ENCODE measurements at places on chromosomes 1 and 21.
A peak's percentile ranks its signal among the peaks of the same experiment; 100 is the strongest.

- DNase-seq = no peak
Measured at GRCh38 chr1:229562686-229563085, 4.2 kb upstream of the ABCB10 start.

DNA sequence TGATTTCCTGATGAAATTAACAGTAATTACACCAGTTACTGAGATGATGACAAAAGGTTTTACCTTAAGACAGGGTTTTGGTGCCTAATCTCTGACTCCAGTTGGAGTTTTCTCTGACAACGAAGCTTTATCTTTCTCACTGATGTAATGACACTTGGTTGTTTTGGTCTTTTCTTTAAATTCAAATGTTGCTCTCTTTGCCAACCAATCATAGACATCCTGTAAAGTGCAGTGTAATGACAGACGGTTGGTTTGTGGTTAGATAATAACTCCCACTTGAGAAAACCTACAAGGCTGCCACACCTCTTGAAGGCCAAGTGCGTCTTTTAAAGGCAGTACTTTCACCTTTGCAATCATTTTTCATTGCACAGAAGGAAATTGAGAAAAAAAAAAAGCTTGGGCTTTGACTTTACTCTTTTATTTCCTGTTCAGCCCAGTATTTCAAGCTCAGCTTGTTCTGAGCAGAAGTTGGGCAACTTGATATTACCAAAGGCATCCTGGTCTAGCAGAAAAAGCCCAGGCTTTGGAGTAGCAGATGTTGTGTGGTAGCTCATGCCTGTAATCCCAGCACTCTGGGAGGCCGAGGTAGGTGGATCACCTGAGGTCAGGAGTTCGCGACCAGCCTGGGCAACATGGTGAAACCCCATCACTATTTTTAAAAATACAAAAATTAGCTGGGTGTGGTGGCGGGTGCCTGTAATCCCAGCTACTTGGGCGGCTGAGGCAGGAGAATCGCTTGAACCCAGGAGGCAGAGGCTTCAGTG is 14.9 kb downstream of the PDIK1L start:
- no peak for DNase-seq

GRCh38 chr1:190663962-190664361 is 186.3 kb upstream of the BRINP3 start:
- DNase-seq = no peak

DNA sequence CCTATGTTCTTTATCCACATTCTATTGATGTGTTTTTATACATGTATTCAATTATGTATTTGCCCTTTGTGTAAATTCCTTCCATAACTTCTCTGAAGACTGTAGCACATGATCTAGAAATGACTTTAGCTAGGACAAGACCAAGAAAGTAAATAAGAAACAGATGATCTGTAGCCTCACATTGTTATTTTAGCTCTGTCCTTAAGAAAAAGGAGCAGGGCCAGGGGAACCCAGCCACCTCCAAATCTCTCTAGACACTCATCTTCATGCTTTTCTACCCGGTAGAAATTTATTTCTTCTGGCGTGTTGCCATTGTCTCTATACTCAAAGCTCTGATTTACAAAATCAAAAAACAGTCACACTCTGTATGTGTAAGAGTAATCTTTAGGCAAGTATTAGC is 27.1 kb downstream of the CDC7 start:
- no peak for DNase-seq

DNA sequence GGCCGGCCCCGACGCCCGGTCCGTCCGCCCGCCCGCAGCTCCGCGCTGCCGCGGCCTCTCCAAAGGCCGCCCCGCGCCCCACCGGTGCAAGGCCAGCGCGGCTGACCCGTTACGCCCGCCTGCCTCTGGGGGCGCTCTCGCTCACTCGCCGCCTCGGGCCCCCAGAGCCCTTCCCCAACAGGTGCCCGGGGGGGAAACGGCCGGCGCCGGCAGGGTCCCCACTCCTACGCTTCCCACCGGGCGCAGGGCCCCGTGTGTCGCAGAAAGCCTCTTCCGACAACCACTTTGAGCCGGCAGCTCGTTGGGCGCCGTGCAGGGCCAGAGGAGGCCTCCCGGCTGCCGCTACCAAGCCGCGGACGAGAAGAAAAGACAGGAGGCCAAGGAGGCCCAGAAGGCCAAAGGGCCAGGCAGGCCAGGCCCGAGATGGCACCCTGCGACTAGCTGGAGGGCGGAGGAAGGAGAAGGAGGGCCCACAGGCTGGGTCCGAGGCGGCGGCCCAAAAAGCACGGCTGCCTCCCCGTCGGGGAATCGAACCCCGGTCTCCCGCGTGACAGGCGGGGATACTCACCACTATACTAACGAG is 64.9 kb upstream of the FCGR2A start:
- peak; percentile 42 for DNase-seq

DNA sequence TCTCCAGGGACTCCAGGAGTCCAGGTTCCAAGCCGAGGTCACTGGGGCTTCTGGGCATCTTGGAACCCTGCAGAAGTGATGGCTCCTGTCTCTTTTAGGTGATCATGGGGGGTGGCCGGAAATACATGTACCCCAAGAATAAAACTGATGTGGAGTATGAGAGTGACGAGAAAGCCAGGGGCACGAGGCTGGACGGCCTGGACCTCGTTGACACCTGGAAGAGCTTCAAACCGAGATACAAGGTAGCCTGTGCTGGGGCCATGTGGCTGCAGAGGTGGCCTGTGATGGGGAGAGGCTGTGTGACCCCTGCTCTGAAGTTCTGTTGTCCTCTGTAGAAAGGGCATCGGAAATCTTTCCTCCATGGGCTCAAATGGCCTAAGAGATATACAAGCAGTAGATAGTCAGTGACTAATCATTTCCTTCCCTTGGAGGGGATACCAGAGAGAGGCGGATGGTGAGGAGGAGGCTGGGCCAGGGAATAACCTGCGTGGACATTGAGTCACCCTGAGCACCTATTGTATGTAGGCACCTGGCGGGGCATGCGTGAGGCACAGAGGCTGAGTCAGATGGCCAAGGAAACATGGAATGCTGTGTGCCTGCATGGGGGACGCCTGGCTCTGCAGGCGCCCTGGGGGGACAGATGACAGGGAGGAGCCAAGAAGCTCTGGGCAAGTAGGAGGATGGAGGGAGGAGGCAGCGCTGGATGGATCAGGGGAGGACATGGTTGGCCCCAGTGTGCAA is 59.0 kb downstream of the ALPL start:
- DNase-seq = peak; percentile 47

DNA sequence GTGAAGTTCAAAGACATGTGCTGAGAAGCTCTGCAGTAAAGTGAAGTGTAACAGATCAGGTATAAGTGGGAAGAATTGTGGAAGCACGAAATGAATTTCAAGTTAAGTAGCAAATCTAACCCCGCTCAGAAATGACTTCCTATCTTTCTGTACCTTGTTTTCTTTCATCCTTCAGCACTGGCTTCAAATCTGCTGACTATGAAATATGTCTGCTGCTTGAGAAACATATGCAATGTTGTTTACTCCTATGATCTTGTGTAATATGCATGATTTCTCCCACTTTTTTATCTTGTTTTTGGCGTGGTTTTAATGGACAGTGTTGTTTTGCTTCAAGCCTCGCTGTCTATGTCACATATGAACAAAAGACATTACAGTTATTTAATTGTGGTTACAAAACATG is 545.3 kb upstream of the NCAM2 start:
- DNase-seq = no peak

DNA sequence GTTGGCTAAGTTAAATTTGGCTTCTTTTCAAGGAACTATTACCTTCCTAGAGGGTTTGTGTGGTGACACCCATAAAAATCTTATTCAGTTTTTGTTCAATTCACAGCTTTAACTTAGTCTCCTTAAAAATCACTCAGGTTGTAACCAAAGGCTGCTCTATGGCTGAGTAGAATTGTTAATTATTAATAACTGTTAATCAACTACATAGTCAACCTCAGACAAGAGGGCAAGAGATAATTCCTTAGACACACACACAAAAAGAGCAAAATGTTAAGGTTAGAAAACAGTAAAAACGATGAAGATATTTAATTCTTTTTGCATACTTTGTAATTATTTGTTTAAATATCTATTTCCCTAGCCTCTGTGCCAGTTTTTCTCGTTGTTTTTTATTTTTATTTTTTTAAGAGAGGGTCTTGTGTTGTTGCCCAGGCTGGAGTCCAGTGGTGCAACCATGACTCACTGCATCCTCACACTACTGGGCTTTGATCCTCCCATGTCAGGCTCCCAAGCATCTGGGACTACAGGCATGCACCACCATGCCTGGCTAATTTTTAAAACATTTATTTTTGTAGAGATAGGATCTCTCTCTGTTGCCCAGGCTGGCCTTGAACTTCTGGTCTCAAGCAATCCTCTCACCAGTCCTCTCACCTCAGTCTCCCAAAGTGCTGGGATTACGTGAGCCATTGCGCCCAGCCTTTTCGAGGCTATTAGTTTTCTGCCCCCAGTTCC is 215.2 kb downstream of the DISC1 start:
- DNase-seq = no peak

DNA sequence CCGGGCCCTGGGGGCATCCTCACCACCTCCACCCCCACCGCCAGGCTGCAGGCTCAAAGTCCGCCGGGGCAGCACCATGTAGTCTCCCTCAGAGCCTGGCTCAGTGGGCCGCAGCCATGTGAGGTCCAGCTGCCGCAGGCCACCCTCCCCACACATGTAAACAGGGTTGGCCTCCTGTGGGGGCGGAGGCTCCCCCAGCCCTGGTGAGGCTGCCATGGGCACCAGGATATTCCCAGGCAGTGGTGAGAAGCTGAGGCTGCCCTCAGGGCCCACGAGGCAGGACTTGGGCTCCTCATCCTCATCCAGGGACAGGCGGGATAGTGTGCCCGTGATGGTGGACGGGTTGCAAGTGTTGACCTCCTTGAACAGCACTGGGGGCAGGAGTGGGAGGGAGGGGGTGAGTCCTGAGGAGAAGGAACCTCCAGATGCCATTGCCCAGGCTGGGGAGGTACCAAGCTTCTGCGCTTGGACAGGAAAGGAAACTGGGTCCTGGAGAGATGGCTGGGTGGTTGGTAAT is 27.3 kb upstream of the COL16A1 start:
- DNase-seq = no peak

DNA sequence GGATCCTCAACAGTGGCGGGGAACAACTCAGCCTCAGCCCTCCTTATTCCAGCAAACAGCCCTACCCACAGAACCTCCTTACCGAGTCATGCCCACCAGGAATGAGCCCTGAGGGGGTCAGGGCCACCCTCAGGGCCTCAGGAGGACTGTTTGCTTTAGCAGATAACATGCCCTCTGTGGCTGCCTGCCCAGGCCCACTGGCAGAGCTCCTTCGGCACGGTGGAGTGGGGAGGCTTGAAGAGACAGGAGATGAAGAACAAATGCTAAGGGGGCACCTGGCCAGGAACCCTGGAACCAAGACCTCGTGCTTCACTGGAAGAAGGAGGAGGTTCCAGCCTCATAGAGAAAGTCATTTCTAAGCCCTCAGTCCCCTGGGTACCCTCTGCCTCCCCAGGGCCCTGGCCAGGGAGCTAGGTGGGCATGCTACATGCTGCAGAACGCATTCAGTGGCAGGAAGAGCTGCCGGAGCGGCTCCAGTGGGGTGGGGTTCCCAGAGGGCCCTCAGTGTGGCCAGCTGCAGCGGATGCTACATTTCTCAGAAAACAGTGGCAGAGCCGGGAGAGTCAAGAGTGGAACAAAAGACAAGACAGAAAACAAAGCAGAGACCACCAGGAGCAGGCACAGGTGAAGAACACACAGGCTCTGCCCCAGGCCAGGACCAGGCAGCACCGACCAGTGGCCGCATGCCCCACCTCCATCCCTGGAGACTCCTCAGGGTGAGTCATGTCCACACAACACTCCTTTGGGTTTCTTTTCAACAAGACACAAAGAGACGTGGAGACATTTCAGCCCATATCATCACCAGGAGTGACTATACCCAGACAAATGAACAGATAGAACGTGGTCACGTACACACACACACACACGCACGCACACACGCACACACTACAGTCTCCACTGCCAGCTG is 39.8 kb downstream of the RIMS3 start:
- DNase-seq = peak; percentile 53

DNA sequence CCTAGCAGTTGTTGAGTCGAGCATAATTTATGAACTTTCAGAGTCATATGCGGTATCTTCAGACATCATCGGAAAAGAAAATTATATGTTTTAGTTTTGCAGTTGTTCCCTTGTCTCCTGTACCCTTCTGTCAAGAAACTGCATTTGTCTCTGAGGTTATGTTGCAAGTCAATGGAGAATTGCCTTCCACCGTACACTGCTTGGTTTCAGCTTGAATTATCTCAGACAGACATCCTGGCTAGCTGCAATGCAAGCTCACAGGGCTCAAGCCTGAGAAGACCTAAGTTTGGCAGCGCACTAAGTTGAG is 156.0 kb downstream of the NFIA start:
- peak; percentile 65 for DNase-seq

GRCh38 chr21:42025376-42026081 is 15.4 kb upstream of the ZBTB21 start:
- DNase-seq = no peak

DNA sequence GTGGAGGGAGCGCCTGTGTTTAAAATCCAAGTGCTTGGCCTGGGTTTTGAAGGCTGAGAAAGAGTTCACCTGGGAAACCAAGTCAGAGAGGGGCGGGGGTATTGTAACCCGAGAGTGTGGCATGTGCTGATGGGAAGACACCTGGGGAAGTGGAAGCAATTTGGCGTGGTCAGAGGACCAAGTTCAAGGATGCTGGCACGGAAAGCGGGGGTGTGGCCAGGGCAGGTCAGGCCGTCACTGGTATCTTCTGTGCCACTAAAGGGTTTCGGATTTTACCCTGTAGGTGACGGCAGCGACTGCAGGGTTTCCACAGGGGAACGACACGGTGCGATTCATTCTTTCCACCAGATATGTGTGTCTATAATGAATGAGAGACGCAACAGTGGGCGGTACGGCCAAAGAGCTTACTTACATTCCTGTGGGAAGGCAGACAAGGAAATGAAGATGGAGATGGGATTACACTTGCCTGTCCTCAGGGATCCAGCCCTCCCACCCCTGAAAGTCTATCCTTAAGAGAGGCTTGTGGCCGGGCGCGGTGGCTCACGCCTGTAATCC is 31.3 kb downstream of the CA6 start:
- no peak for DNase-seq

DNA sequence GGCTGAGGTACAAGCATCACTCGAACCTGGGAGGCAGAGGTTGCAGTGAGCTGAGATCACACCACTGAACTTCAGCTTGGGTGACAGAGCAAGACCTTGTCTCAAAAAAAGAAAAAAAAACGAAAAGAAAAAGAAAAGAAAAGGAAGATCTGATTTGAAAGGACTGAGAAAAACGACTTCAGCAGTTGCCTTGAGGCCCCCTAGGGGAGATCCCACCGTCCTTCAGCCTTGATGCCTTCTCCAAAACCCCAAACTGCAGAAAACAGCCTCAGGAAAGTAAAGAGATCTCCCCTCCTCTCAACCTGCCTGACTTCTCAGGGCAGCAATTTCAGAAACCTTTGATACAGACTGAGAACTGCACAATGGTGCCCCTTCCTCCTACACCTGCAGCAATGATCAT is 50.9 kb upstream of the BCAR3 start:
- DNase-seq = no peak

- DNase-seq = no peak
Measured at GRCh38 chr1:39048745-39049370, 22.7 kb downstream of the NDUFS5 start.

GRCh38 chr1:32863218-32863880 is 7.4 kb downstream of the FNDC5 start:
- no peak for DNase-seq

Data from cerebellar cortex (tissue), 1 donor.